Left forelimb (tissue), 1 donor: ENCODE measurements at places on chromosomes 2 and 18.

- no peak for DNase-seq
Measured at GRCh38 chr2:104930732-104931131, 76.8 kb downstream of the POU3F3 start.

GRCh38 chr2:128293870-128294455, 24.7 kb downstream of the HS6ST1 start:
- DNase-seq = no peak

DNA sequence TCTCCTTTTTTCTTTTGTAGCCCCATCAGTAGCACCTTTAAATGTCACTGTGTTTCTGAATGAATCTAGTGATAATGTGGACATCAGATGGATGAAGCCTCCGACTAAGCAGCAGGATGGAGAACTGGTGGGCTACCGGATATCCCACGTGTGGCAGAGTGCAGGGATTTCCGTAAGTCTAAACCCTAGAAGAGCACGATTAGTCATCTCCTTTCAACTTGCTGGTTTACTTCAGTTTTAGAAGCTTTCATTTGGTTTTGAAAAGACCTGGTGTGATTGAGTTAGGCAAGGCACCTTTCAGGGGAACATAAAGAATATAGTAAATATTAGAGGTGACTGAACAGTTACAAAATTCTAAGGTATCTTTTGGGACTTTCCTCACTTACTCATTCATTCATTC, 72.2 kb upstream of the TMEM87B start:
- no peak for DNase-seq

- DNase-seq = no peak
Measured at GRCh38 chr2:96985181-96985945, 1.0 kb downstream of the FAM178B start.

GRCh38 chr2:224366267-224366844, 35.6 kb downstream of the FAM124B start:
- DNase-seq = no peak

GRCh38 chr2:197208841-197209240, 101.7 kb downstream of the ANKRD44 start:
- DNase-seq = no peak

DNA sequence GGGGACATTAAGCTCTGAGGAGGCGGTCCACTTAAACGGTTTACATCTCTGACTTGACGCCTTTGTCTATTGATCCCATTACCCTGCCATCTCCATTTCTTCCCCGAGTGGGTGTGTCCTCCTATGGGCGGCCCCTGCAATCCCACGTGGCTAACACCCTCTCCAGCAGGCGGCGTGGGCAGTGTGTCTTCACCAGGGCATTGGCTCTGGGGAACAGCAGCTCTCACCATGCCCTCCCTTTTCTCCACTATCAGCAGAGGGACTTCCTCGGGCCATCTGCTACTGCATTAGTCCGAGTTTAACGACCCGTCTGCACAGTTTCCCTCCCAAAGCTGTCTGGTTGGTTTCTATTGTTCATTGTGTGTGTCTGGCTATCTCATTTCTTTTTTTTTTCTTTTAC, 511.9 kb upstream of the NRP2 start:
- DNase-seq = no peak

- no peak for DNase-seq
Measured at GRCh38 chr2:127423478-127423843, 5.2 kb downstream of the PROC start.

- no peak for DNase-seq
Measured at GRCh38 chr2:208240619-208241209, 14.2 kb downstream of the IDH1 start.

GRCh38 chr18:9619056-9619455, 4.7 kb upstream of the PPP4R1 start:
- DNase-seq = no peak

DNA sequence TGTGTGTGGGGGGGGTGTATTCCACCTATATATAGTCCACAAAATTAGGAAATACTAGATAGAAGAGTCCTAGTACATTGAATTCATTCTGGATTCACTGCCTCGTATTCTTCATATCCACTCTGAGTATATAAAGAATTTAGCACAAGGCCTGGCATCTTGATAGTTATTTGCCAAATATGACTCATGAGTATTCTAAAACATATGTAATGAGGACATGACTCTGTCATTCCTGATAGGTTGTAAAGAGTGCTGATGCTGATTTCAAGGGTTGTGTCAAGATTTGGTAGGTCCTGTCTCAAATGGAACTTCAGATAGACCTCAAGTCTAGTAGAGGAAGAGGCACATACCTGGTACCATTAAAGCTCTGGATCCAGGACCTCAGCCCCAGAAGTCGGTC, 173.4 kb upstream of the BOD1L2 start:
- DNase-seq = no peak
